Activated T-helper 1 cell treated with anti-CD3 and anti-CD28 coated beads, Interleukin-2, amount 50 U/mL, for 16 hours (primary cell): ENCODE measurements at places on chromosomes 1 and 21.

- DNase-seq: no peak
Observed at GRCh38 chr1:115796897-115797296, 28.4 kb upstream of the CASQ2 start.

DNA sequence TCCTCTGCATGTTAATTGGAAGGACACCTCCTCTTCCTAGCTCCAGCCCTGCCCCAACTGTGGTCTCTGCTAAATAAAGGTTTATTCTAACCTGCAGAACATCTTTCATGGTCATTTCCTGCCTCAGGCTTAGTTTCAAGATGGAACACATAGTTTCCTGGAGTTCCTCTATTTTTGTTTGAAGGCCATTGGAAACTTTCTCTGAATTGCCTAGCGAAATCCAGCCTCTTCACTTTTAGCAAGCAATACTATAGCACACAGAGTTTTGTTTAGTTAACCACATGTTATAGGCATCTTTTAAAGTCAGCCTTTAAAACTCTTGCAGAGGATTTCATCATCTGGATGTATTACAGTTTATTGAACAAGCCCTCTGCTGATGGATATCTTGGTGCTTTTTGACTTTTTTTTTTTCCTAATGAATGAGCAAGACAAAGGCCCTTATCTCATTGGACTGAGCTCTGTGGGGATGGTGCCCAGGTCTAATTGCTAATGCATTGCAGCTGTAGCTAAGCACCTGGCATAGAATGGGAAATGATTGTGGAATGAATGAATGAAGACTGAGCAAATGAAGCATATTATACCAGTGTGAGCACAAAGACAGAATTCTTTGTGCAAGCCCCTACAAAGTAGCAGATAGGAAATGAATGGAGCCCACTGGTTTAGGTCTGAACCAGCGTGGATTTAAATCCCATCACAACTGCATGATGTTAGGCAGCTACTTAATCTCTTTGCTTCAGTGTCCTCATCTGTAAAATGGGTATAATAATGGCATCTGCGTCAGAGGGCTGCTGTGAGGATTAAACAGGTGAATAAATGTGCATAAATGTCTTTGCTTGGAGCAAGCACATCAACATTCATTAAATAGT, 641 bp upstream of the CFAP107 start:
- DNase-seq: no peak

- DNase-seq: no peak
Observed at GRCh38 chr1:167118188-167118587, 24.3 kb downstream of the STYXL2 start.

GRCh38 chr1:117859901-117860300, 69.5 kb downstream of the GDAP2 start:
- DNase-seq: no peak

DNA sequence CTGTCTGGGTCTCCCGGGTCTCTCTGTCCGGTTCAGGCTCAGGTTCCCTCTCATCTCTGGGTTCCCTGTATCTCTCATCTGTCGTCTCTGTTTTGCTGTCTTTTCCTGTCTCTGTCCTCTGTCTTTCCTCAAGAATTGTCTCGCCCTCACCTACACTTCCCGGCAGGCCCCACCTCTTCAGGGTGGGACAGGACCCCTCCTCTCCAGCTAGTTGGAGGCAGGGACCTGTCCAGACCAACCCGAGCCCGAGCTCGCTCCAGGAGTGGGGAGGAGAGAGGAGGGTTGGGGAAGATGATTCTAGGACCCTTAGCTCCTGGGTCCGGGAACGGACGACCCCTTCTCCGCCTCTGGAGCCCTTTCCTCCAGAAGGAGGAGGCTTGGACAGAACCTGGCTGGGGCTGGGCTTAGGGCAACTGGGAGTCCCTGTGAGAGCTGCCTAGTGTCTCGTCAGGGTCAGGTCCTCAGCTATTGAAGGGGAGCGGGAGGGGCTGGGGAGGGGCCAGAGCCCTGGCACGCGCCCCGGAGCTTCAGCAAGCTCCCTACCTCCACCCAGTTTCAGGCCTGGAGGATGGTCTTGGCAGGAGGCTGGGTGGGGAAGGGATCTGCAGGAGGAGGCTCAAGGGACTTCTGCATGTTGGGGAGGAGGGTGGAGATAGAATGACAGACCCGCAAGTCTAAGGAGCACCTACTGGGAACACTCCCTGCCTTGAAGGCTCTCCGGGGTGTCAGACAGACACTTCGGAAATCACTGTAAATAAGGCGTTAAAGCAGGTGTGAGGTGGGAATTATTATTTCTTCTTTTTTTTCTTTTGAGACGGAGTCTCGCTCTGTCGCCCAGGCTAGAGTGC, 26.3 kb upstream of the EPB41 start:
- DNase-seq: no peak

DNA sequence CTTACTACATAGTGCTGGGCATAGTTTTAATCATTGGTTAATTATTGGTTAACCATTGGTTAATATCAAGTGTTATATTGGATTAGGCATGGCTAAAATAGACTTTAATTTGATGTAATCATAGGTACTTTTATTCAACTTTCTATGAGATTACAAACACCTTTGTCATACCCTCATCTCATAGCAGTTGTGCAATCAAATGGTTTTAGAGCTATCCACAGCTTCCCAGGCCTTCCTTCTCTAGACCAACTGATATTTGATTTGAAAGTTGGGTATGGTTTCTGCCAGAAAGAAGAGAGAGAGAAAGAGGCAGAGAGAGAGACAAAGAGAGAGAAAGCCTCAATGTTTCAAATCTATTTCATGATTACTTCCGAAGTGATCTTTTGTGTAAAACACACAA, 9.6 kb upstream of the RGS1 start:
- no peak for DNase-seq

DNA sequence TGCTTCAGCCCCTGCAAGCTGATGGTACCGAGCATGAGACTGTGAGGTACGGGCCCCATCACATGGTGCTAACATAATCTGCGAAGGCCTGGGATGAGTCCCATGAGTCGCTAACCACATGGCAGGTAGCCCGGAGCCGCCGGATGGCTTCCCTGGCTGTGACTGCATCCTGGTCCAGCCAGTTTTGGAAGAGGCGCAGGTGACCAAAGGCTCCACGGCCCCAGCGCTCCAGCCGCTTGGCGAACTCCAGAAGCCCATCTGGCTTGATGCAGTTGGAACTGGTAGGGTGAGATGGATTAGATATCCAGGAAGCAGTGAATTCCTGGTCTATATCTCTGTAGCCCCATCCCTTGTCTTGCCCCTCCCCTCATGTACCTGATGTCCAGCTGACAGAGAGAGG, 24.6 kb downstream of the LRRC41 start:
- DNase-seq: no peak

DNA sequence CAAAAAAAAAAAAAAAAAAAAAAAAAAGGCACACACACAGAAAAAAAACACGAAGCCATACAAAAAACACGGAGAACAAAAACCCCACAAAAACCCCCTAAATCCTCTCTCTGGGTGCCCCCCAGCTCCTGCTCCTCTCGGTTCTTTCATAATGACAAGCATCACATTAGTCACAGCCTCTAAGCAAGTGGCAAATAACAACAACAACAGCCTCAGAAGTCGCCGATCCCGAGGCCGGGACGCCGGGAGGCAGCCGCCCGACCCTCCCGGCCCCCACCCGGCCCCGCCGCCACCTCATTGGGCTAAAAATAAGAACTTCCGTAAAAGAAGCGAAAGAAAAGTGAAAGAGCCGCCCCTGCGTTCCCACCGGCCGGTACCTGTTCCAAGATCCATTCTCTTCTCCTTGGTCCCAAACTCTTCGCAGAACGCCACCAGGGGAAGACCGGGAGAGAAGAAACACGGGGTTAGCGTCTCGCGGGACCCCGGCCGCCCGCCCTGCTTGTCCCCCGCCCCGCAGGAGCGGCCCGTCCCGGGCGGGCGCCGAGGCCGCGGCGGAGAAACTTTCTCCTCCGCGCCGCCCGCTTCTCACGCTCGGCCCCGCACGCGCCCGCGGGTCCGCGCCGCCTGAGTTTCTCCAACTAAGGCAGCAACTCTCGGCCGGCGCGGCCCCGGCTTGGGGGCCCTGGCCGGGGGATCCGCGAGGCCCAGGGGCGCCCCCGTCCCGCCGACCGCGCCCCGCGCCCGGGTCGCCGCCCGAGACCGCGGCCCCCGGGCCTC, 102.8 kb downstream of the CASZ1 start:
- DNase-seq: peak; percentile 11

GRCh38 chr1:89754518-89754917, 66.3 kb upstream of the LRRC8D start:
- no peak for DNase-seq

- no peak for DNase-seq
Observed at GRCh38 chr1:80417671-80418070, 1383.1 kb upstream of the ADGRL2 start.

GRCh38 chr21:44895859-44896258, 22.4 kb upstream of the PTTG1IP start:
- DNase-seq: no peak

- no peak for DNase-seq
Observed at GRCh38 chr1:243559575-243560162, 290.4 kb downstream of the AKT3 start.

DNA sequence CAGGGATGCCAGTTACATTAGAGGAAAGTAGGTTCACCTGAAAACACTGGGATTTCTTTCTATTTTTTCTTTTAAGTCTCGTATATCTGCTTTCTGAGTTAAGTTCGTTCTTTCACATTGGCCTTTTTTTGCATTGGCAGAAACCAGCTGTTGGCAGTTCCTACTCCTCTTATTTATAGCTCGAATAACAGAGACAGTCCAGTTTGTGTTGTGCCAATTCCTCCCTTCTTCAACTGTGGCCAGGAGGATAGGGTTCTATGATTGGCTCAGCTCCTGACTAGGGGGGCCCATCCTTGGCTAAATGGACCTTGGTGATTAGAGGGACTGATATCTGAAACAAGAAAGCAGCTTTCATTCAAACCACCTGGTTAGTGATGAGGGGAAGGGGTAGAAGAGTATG, 115.8 kb downstream of the RPS6KC1 start:
- no peak for DNase-seq

DNA sequence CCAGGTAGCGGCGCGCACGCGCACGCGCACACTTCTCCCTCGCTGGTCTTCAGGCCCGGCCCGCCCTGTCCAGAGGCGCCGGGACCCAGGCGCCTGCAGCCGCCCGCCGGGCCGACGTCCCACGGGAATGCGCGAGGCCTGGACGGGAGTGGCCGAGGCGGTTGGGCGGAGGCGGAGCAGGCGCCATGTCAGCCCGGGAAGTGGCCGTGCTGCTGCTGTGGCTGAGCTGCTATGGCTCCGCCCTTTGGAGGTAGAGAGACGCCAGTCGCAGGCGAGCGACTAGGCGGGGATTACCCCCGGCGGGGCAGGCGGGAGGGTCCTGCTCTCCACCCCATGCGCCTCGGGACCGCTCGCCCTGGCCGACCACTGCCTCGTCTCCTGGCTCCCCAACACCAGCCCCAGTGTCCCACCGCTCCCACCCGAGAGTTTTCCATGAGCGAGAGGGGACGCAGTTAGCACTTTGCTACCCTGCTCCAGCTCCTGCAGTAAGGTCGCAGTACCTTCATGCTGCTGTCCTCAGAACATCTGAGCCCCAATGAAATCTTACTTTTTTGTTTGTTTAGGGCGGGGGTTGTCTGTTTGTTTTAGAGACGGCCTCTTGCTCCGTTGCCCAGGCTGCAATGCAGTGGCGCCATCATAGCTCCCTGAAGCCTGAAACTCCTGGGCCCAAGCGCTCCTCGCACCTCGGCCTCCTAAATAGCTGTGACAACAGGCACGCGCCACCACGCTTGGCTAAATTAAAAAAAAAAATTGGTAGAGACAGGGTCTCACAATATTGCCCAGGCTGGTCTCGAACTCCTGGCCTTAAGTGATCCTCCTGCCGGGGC, at the start of gene CATSPERE:
Gene CATSPERE (plus strand): TSS at position 29 of the 827 bp plus-strand sequence. CDS start 157 bp downstream, at position 186.
- peak; percentile 62 for DNase-seq

DNA sequence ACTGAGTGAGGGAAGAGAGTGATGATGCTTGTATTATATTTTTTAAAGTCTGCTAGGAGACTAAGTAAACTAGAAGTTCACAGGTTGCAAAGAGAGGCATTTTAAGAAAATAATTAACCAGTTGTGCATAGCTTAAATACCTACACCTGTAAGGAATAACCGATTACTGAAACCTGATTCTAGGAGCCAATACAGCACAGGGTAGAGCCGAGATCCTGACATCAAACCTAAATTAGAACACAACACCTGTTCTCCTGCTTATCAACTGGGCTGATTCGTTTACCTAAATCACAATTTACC, 54.8 kb downstream of the EPRS1 start:
- DNase-seq: no peak

DNA sequence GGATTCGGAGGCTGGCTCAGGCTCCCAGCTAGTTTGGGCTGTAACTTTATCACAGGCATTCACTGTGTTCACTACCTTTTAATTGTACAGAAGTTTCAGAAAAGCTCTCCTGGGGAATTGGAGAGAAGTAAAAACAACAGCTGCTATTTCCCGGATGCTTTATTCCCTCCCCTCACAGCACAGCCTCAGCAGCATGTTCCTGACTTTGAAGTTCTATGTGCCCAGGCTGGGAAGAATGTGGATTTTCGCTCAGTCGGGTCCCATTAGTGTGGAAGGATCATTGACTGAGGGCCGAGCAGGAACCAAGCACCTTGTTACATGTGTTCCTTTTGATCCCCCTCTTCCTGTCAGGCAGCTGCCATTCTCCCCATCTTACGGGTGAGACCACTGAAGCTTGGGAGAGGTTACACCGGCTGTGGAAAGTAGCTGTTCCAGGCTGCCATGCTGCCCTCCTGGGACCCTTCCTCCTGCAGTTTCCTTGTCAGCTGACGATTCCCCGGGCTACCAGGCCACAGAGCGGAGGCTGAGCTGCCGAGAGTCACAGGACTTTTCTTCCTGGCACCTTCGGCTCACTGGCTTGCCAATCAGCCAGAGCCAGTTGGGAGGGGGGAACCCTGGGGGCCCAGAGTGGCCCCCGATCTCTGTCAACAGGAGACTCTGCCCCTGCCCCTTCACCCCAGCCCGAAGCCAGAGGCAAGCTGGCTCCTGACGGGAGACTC, 223.1 kb upstream of the TMEM51 start:
- no peak for DNase-seq

DNA sequence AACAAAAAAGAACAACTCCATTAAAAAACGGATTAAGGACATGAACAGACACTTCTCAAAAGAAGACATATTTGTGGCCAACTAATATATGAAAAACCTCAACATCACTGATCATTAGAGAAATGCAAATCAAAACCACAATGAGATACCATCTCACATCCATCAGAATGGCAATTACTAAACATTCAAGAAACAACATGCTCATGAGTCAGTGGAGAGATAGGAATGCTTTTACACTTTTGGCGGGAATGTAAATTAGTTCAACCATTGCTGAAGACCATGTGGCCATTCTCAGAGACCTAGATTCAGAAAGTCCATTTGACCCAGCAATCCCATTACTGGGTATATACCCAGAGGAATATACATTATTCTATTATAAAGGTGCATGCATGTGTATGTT, 1442.6 kb upstream of the B3GALT2 start:
- no peak for DNase-seq

GRCh38 chr1:160630523-160631451, 16.1 kb downstream of the SLAMF1 start:
- no peak for DNase-seq

GRCh38 chr1:29970747-29971325, 734.5 kb downstream of the PTPRU start:
- no peak for DNase-seq

- DNase-seq: no peak
Observed at GRCh38 chr1:12501661-12502060, 116.3 kb downstream of the DHRS3 start.
